ENCODE measurements at places on chromosomes 1 and 21. TPM values are rescaled to one million over a fixed set of nuclear protein-coding genes. Genes with fewer than 3 reads are reported as not detected.

Gene SLC22A15
- total RNA-seq, result 11.0 TPM

Gene ATAD3A
- 26.6 TPM for total RNA-seq

Gene DPH2
- 12.8 TPM for total RNA-seq

- DNase-seq, result no peak
Observed at GRCh38 chr1:223653015-223653414, 12.5 kb downstream of the CAPN8 start.

GRCh38 chr1:244139655-244140054 lies 88.6 kb downstream of the ZBTB18 start:
- DNase-seq, result no peak

DNA sequence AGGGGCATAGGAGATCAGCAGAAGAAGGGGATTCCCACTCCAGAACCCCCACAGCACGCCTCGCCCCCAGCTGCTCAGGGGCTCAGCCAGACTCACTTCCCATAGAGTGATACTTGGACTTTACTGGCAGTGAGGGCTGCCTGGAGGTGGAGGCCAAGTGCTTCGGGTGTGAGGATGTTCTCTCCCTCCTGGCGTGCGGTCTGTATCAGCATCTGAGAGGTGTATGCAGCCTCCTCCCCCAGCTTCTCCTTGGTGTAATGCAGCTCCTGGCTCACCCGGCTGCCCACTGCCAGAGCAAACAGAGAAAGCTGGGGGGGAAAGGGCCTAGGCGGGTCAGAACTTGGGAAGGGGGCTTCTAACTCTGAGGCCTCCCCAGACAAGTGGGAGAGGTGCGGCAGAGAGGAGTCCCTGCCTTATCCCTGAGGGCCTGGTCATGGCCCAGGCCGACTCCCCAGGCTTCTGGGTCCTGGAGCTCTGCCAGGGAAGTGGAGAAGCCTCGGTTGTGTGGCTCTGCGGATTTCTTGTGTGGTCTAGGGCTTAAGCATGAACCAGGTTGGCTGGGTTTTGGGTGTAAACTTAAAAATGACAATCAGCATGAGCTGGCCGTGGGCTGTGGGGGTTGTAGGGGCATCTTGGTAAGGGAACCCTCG lies 10.9 kb downstream of the PTCH2 start:
- no peak for DNase-seq

GRCh38 chr1:29272147-29272907 lies 36.0 kb downstream of the PTPRU start:
- DNase-seq, result no peak

DNA sequence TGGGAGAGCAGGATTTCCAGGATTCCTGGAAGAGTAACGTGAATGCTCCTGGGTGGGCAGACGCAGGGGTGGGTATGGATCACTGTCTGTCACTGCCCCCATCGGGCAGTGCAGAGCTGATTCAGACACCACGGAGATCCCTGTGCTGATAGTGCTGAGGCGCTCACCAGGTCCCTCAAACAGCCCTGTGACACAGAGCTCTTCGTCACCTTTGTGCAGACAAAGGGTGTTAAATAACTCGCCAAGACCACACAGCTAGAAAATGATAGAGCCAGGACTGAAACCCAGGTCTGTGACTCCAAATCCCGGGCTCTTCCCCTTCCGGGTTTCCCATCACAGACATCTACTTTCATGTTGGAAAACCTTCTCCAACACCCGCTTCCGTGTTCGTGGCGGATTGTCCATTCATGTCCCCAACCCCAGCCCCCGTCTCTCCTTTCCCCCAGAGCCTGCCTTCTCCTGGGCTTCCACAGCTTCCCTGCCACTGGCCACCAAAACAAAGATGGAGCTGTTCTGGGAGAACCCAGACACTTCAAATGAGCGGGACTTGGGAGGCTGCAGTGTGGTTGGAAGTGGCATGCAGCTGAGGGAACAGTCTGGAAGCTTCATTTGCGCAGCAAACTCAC lies 2.6 kb downstream of the EFHD2 start:
- DNase-seq, result no peak

DNA sequence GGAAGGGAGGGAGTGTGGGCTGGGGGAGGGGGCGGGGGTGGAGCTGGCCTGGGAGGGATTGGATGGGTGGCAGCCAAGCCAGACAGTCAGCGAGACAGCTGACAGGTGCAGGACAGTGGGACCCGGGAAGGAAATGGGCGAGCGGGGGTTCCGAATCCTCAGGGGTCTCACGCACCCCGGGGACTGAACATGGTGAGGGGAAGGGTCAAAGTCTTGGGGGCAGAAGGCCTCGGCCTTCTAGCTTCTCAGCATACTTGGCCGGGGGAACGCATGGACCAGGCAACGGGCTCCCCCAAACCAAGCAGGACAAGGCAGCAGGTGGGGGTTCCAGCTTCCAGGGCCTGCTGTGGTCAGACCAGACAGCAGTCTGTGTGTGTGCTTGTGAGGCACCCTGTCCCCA lies 23.1 kb downstream of the CASZ1 start:
- no peak for DNase-seq

GRCh38 chr1:108843390-108844137 lies 13.3 kb downstream of the AKNAD1 start:
- no peak for DNase-seq

Data from lower leg skin (tissue), 4 donors.